ENCODE measurements at places on chromosomes 5 and 9.

- peak; percentile 77 for DNase-seq
Observed at GRCh38 chr5:33997331-33997983, 10.4 kb downstream of the AMACR start.

GRCh38 chr5:16707168-16707868 is 90.5 kb upstream of the RETREG1 start:
- no peak for DNase-seq

DNA sequence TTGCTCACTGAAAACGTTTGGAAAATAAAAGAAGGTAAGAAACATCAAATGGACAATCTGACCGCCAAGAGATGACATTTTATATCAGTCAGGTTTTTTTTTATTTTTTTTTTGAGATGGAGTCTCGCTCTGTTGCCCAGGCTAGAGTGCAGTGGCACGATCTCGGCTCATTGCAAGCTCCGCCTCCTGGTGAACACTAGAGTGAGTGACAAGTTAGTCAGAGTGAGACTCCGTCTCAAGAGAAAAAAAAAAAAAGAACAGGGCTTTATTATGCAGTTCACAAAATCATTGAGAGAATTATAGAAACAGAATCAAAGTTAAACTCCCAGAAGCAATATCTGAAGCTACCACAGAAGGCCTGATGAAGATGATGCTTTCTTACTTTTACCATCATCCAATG is 70.1 kb downstream of the DTWD2 start:
- no peak for DNase-seq

DNA sequence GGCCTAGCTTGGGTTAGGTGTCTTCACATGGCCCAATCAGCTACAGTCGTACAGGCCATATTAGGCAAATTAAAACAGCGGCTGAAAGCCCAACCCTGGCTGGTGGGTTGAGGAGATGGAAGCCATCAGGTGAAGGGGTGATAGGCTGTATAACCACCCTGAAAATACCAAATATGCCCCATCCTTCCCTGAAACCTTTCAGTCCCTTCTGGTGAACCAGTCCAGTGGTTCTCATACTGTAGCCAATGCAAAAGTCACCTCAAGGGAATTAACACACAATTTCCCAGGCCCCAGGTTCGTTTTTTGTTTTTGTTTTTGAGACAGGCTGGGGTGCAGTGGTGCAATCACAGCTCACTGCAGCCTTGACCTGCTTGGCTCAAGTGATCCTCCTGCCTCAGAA is 19.8 kb upstream of the KCNV2 start:
- no peak for DNase-seq

DNA sequence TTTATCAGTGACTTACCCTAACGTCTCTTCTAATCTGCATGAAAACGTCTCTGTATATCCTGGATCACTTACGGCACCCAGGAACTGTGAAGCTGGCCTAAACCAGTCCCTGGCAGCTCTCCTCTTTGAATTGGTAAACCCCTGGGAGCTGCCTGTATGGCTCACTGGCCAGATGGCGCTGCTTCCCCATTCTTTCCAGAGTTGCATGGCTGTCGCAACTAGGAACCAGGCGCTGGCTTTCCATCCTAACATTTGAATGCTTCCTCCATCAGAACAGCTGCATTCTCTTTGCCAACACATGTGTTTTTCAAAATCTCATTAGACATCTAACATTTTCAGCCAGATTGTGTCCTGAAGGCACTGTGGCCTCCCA is 8.0 kb upstream of the PCA3 start:
- DNase-seq, result no peak
